MCF 10A (cell line): ENCODE measurements at places on chromosomes 3 and 15. TPM values are rescaled to one million over a fixed set of nuclear protein-coding genes. Genes with fewer than 3 reads are reported as not detected.
A peak's percentile ranks its signal among the peaks of the same experiment; 100 is the strongest.

- H3K4me1 ChIP-seq, result peaks cover 13% of the 10 kb centered on the region
- H3K36me3 ChIP-seq, result no peaks in the 10 kb centered on the region
- peak; percentile 65 for DNase-seq
- H3K27me3 ChIP-seq, result no peaks in the 10 kb centered on the region
Measured at GRCh38 chr15:51382787-51383186, 41.3 kb downstream of the GLDN start.

- H3K4me3 ChIP-seq, result no peak overlapping the region
- DNase-seq, result no peak
- peaks cover 7% of the 10 kb centered on the region for H3K36me3 ChIP-seq
- no peaks in the 10 kb centered on the region for H3K4me1 ChIP-seq
- H3K27ac ChIP-seq, result no peak overlapping the region
Measured at GRCh38 chr3:62809369-62809768, 65.8 kb downstream of the CADPS start.

- DNase-seq, result no peak
- H3K4me3 ChIP-seq, result peak overlapping the region; percentile 21
- peaks cover 19% of the 10 kb centered on the region for H3K4me1 ChIP-seq
- no peaks in the 10 kb centered on the region for H3K36me3 ChIP-seq
Measured at GRCh38 chr3:57694146-57694545, 1.3 kb upstream of the DENND6A start.

- no peaks in the 10 kb centered on the region for H3K27me3 ChIP-seq
- no peak overlapping the region for H3K4me3 ChIP-seq
- H3K36me3 ChIP-seq, result no peaks in the 10 kb centered on the region
- no peak overlapping the region for H3K27ac ChIP-seq
- DNase-seq, result no peak
Measured at GRCh38 chr3:171749124-171749523, 61.2 kb downstream of the PLD1 start.

GRCh38 chr3:28320981-28321380 lies 27.5 kb upstream of the ZCWPW2 start:
- H3K36me3 ChIP-seq, result peaks cover 56% of the 10 kb centered on the region
- no peak overlapping the region for H3K4me3 ChIP-seq
- H3K4me1 ChIP-seq, result peaks cover 10% of the 10 kb centered on the region
- H3K27me3 ChIP-seq, result no peaks in the 10 kb centered on the region
- DNase-seq, result no peak

GRCh38 chr15:74170071-74170844 lies 3.3 kb upstream of the ISLR start:
- no peak overlapping the region for H3K27ac ChIP-seq
- peaks cover 17% of the 10 kb centered on the region for H3K27me3 ChIP-seq
- no peaks in the 10 kb centered on the region for H3K4me1 ChIP-seq
- H3K4me3 ChIP-seq, result no peak overlapping the region
- no peak for DNase-seq
- no peaks in the 10 kb centered on the region for H3K36me3 ChIP-seq

DNA sequence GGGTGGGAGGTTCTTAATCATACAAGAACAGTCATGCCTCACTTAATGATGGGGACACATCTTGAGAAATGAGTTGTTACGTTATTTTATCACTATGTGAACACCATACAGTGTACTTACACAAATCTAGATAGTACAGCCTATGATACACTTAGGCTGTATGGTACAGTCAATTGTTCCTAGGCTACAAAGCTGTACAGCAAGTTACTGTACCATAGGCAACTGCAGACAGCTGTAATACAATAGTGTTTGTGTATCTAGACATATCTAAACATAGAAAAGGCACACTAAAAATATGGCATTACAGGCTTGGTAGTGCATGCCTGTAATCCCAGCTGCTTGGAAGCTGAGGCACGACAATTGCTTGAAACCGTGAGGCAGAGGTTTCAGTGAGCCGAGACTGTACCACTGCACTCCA lies 55.7 kb upstream of the PLXND1 start:
- H3K4me3 ChIP-seq, result no peak overlapping the region
- DNase-seq, result no peak
- H3K27me3 ChIP-seq, result no peaks in the 10 kb centered on the region
- peak overlapping the region; percentile 68 for H3K27ac ChIP-seq
- peaks cover 5% of the 10 kb centered on the region for H3K36me3 ChIP-seq
- H3K4me1 ChIP-seq, result peaks cover 38% of the 10 kb centered on the region

DNA sequence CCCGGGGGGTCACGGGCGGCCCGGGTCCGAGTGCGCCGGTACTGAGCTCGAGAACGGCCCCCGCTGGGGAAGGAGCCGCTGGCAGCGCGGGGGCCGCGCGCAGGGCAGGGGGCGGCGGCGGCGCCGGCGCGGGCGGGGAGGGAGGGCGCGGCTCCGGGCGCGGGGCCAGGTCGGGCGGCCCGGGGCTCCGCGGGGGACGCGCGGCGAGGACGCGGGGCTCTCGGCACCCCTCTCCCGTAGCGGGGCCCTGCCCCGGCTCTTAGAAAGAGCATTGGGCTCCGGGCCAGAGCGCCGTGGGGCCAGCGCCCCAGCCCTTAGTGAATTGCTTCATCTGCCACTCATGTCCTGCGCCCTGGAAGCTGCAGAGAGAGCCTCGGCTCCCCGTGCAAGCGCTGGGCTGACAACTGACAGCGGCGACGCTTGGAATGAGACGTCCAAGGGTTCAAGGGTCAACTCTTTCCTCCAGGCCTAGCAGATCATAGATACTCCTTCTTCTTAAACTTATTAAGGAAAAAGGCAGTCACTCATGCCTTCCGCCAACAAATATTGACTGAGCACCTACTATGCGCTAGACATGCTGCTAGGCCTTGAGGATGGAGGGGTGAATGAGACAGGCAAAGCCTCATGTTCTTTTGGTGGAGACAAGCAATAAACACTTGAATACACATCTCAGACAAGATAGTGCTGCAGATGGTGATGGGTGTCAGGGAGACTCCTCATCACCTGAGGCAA lies 140.8 kb downstream of the SMAD6 start:
- H3K4me3 ChIP-seq, result peak overlapping the region; percentile 59
- H3K4me1 ChIP-seq, result peaks cover 11% of the 10 kb centered on the region
- H3K27me3 ChIP-seq, result no peaks in the 10 kb centered on the region
- DNase-seq, result peak; percentile 57
- H3K27ac ChIP-seq, result peak overlapping the region; percentile 68
- peaks cover under 1% of the 10 kb centered on the region for H3K36me3 ChIP-seq

DNA sequence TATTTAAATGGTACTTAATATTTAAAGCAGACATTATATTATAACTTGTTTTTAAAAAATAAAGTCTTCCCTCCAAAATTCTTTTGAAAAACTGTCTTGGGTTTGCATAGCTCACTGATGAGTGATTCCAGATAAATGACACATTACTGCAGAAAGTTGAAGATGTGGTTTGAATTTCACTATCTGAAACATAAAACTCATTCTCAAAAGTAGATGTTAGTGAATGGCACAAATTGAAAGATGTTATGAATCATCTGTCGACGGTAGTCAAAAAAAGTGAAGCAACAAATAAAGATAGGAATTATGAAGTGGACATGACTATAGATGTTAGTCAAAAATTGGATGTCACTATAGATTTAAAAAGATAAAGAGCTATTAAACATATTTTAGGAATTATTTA lies 280.5 kb downstream of the GAP43 start:
- H3K27ac ChIP-seq, result no peak overlapping the region
- DNase-seq, result no peak
- no peaks in the 10 kb centered on the region for H3K4me1 ChIP-seq
- no peak overlapping the region for H3K4me3 ChIP-seq
- H3K27me3 ChIP-seq, result no peaks in the 10 kb centered on the region

DNA sequence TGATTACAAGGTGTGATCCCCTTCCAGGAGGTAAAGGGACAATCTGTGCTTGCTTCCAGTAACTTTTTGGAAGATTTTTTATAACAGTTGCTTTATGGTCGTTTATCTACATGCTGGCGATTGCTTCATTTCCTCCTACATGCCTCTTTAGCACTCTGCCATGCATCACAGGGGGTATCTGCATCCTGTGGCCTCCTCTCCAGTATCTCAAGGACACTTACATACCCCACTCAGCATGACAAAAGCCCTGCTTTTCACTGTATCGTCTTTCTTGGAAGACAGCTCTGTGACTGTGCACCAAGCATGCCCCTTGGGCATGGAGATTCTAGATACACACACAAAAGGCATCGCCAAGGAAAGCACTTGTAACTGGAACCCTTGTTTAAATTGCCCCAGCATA lies 25.3 kb downstream of the CAPN3 start:
- DNase-seq, result no peak
- H3K27me3 ChIP-seq, result no peaks in the 10 kb centered on the region
- no peaks in the 10 kb centered on the region for H3K36me3 ChIP-seq
- H3K4me1 ChIP-seq, result no peaks in the 10 kb centered on the region
- H3K27ac ChIP-seq, result no peak overlapping the region

- H3K4me3 ChIP-seq, result peak overlapping the region; percentile 55
- H3K27ac ChIP-seq, result no peak overlapping the region
- H3K4me1 ChIP-seq, result peaks cover 16% of the 10 kb centered on the region
- H3K36me3 ChIP-seq, result no peaks in the 10 kb centered on the region
- peaks cover 39% of the 10 kb centered on the region for H3K27me3 ChIP-seq
Measured at GRCh38 chr15:76060118-76060989, 569 bp downstream of the TMEM266 start.

DNA sequence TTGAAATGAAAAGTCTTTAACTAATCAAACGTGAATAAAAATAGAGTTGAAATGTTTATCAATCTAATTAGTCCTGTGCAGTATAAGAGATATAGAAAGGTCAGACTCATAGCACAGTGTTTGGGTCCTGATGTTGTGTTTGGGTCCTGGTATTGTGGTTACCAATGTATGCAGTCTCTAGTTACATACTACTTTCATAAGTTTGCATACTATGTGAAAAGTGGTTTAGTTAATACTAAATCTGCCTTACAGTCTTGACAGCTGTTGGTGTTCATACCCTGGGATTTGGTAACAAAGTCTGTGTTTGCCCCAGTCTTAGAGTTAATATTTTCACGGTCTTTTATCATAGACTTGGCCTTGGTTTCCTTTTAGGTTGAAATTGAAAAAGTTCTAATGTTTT lies 41.7 kb downstream of the KIF15 start:
- no peak overlapping the region for H3K4me3 ChIP-seq
- DNase-seq, result no peak
- peaks cover 36% of the 10 kb centered on the region for H3K36me3 ChIP-seq
- H3K4me1 ChIP-seq, result no peaks in the 10 kb centered on the region
- no peaks in the 10 kb centered on the region for H3K27me3 ChIP-seq
- no peak overlapping the region for H3K27ac ChIP-seq

- H3K27ac ChIP-seq, result no peak overlapping the region
- H3K4me3 ChIP-seq, result no peak overlapping the region
- no peaks in the 10 kb centered on the region for H3K36me3 ChIP-seq
- no peak for DNase-seq
- peaks cover 32% of the 10 kb centered on the region for H3K4me1 ChIP-seq
Measured at GRCh38 chr15:60087561-60087960, 83.5 kb downstream of the FOXB1 start.

DNA sequence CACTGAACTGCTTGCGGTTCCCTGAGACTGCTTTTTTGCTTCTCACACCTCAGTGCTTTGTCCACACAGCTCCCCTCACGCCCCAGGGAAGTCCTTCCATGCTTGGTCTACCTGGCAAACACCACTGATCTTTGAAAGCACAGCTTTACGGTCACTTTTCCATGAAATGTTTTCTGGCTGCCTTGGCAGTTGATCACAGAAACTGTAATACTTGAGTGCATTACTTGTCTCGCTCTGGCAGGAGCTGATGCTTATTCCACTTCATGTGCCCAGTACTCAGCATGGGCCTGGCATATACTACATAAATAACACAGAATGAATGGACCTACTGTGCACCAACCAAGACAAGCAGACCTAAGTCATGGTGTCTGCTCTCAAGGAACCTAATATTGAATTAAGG lies 121.1 kb downstream of the MEX3B start:
- no peaks in the 10 kb centered on the region for H3K4me1 ChIP-seq
- H3K27me3 ChIP-seq, result no peaks in the 10 kb centered on the region
- H3K27ac ChIP-seq, result no peak overlapping the region
- no peaks in the 10 kb centered on the region for H3K36me3 ChIP-seq

DNA sequence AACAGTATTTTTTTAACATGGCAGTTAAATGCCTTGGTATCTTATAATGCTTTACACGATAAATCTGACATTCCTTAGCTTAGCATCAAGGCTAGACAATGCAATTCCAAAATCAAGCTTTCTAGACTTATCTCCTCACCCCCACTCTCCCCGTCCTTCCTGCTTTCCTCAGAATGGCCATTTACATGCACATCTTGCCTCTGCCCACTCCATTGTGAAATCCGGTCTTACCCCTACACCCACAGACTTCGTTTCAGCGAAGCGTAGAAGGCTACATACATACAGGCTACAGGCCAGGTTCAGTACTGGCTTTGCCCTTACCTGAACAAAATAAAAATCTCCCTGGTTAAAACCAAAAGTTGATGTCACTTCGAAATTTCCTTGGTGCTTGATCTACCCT lies 58.6 kb upstream of the SLC12A8 start:
- no peak overlapping the region for H3K4me3 ChIP-seq
- H3K36me3 ChIP-seq, result peaks cover 28% of the 10 kb centered on the region
- peaks cover 5% of the 10 kb centered on the region for H3K4me1 ChIP-seq
- no peaks in the 10 kb centered on the region for H3K27me3 ChIP-seq
- H3K27ac ChIP-seq, result no peak overlapping the region
- no peak for DNase-seq

- H3K4me3 ChIP-seq, result no peak overlapping the region
- H3K36me3 ChIP-seq, result peaks cover 62% of the 10 kb centered on the region
- no peak for DNase-seq
- no peak overlapping the region for H3K27ac ChIP-seq
Measured at GRCh38 chr3:172253200-172253599, 195.1 kb downstream of the GHSR start.

DNA sequence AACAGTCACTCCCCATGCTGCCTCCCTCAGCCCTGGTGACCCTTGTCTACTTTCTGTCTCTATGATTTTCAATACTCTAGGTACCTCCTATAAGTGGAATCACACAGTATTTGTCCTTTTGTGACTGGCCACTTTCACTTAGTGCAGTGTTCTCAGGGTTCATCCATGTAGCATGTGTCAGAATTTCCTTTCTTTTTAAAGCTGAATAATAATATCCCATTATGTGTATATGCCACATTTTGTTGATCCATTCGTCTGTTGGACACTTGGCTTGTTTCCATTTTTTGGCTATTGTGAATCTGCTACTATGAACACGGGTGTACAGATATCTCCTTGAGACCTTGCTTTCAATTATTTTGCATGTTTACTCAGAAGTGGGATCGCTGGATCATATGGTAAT lies 34.1 kb downstream of the PML start:
- no peak for DNase-seq
- peaks cover 77% of the 10 kb centered on the region for H3K36me3 ChIP-seq
- no peaks in the 10 kb centered on the region for H3K27me3 ChIP-seq

DNA sequence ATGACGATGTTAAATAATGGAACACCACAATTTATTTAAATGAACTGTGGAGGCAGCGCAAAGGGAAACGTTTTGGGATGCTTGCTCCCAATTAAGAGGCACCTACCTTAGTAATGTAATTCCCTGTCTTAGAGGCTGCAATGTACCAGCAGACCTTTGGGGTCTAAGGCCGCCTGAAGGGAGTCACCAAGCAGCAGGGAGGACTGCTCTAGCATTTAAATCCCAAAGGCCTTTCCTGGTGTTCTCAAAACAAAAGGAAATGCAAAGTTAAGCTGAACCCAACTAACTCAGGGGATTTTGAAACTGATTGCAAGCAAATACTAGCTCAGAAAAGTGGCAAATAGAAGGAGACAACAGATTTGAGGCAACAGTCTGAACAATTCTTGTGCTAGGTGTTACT lies 510.8 kb downstream of the GABRG3 start:
- no peaks in the 10 kb centered on the region for H3K4me1 ChIP-seq
- no peak for DNase-seq
- H3K27me3 ChIP-seq, result no peaks in the 10 kb centered on the region
- H3K27ac ChIP-seq, result no peak overlapping the region

The MAP6D1 gene
- total RNA-seq, result 1.1 and 1.9 TPM in 2 replicates

The SPCS1 gene
- total RNA-seq, result 135 and 172 TPM in 2 replicates

The SEMA3G gene
- 0.12 TPM in 1 of 2 replicates, not detected in the other for total RNA-seq

The GPR176 gene
- 1.8 and 2.3 TPM in 2 replicates for total RNA-seq

The EPHA3 gene
- not detected in 2 replicates for total RNA-seq

The GPR87 gene
- 41.9 and 51.8 TPM in 2 replicates for total RNA-seq

The RASGRF1 gene
- 0.29 and 0.70 TPM in 2 replicates for total RNA-seq

The ABHD10 gene
- 26.0 and 34.1 TPM in 2 replicates for total RNA-seq

The CLPX gene
- 47.9 and 48.9 TPM in 2 replicates for total RNA-seq

The CNTN4 gene
- total RNA-seq, result 0.12 and 2.7 TPM in 2 replicates
